ENCODE measurements at places on chromosomes 2 and 18.

DNA sequence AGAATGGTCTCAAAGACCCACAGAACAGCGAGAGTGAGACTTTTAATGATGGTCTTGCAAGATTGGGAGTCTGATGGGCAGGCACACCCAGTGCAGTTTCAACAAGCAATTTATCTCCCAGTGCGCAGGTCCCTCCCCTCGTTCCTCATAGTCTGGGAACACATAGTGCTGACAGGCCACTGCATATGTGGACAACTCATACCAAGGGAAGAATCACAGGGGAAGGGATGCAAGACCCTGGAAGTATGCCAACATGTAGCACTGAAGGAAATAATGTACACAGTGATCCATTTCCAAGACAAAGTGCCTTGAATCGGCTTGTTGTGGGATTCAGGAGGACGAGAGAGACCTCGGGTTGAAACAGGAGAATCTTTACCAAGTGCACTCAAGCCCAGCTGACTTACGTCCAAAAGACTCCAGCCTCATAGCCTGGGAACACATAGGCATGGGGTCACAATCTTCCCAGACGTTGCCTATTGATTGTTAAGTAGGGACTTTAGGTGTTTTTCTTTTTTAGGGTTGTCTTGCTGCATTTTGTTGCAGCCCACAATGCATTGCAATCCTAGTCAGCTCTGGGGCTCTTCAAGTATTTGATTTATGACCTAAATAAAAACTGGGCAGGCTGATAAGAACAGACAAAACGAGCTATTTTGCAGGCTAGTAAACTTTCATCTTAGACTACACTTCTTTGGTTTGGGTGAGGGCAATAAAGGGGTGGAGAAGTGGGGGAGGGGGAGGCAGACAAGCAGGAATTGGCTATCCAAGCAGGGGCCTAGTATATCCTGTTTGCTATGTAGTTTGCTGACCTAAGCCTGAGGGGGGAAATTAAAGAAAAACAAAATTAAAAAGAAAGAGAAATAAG, 24.7 kb upstream of the SERPINB5 start:
- no peak for DNase-seq

GRCh38 chr2:112813280-112813966, 23.2 kb downstream of the IL1B start:
- no peak for DNase-seq

DNA sequence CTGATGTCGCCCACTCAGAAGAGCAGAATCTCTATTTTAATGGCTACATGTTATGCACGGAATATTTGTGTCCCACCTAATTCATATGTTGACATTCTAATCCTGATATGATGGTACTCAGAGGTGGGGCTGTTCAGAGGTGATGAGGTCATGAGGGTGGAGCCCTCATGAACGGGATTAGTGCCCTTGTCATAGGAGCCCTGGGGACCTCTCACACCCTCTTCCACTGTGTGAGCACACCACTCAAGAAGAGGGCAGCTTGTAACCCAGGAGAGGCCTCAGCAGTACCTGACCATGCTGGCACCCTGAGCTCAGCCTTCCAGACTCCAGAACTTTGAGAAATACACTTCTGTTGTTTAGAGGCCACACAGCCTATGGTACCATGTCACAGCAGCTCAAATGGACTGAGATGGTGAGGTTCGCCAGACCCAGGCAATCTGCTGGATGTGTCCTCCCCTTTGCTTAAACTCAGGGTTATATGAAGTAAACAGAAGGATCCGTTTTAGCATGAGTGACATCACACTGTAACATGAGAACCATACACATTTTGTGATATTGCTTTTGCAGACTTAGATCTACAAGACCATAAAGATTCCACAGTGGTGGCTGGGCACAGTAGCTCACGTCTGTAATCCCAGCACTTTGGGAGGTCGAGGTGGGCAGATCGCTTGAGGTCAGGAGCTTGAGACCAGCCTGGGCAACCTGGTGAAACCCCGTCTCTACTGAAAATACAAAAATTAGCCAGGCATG, 48.7 kb downstream of the ATOH8 start:
- no peak for DNase-seq

- DNase-seq, result no peak
Observed at GRCh38 chr2:119198240-119198840, 25.3 kb upstream of the STEAP3 start.

- DNase-seq, result no peak
Observed at GRCh38 chr2:191905336-191905735, 58.4 kb upstream of the CAVIN2 start.

DNA sequence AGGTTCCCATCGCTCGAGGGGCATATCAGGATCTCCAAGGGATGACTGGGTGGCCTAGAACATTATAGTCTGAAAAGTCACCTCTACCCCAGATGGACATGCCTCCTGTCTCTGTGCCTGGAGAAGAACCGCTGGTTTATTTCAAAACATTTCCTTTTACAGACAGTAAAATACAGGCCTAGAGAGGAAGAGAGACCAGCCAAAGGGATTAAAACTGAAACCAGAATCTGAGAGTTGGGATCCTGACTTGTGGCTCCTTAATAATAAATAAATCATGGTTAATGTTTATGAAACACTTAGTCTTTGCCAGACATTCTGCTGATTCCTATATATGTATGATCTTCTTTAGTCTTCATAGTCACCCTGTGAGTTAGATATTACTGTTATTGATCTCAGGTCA, 153.7 kb downstream of the DDX1 start:
- DNase-seq, result no peak

DNA sequence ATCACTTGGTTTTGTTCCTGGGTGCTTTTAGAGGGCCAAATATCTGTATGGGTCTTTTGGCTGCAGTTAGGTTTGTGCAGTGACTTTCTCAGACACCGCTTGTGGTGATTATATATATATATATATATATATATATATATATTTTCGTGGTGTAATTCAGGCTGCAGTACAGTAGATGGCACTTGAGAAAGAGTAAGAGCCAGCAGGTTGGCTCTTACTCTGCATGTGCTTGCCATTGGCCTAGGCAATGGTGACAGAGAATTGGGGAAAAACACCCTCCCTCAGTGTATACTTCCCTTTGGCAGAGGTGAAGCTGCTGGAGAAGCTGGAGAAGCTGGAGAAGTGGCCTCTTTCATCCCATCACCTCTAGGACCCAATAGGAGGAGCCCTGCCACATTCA, 22.2 kb upstream of the MYL1 start:
- no peak for DNase-seq

DNA sequence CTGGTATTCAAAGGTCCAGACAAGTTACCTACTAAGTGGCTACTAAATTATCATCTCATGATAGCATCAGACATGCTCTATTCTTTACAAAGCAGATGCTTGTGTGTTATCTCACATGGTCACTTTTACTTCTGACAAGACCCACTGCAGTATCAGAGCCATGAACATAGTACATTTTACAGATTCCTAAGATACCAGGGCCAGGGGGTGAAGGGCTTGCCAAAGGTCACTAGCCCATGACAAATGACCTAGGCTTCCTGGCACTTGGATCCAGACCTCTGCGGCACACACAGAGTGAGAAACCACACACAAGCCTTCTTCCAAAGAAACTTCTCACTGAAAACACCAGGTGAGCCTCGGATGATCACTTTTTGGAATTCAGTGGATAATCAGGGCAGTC, 446.8 kb downstream of the EIPR1 start:
- DNase-seq, result no peak

DNA sequence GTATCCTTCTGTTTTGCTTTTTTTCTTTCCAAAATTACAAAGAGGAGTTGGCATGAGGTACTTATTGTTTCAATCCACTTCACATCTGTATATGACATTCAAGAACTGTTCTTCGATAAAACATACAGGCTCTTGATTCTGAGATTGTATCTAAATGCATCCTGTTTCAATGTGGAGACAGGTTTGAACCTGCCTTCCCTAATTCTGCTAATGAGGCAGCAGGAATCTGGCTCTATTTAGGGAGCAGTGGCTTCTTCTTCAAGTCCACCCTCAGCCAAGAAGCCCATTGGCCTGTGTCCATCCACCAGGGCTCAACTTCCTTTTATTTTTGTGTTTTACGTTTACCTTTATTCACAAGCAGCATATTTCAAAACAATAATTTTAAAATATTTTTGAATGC, 84.8 kb upstream of the PIK3C3 start:
- DNase-seq, result no peak

DNA sequence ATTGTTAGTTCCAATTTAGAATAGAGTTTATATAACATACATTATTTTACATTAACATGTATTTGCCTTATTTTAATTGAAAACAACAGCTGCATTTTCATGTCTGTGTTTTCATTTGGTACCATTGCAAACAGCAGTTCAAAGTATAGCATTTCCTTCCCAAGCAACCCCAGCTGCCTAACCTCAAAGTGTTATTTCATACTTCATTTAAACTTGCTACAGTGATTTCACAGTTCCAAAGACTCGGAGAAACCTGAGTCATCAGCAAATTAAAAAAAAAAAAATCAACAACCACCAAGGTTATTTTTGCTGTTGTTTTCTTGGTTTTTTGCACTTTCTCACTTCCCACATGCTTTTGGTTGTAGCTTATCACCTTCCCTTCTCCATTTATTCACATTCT, 236.5 kb upstream of the SPHKAP start:
- no peak for DNase-seq

GRCh38 chr2:230010501-230010900, 58.2 kb downstream of the SLC16A14 start:
- DNase-seq, result no peak

All from HAP-1 (cell line).